ENCODE measurements at places on chromosomes 6 and 20.

- no peak for DNase-seq
Measured at GRCh38 chr20:64152906-64153305, 11.3 kb upstream of the MYT1 start.

DNA sequence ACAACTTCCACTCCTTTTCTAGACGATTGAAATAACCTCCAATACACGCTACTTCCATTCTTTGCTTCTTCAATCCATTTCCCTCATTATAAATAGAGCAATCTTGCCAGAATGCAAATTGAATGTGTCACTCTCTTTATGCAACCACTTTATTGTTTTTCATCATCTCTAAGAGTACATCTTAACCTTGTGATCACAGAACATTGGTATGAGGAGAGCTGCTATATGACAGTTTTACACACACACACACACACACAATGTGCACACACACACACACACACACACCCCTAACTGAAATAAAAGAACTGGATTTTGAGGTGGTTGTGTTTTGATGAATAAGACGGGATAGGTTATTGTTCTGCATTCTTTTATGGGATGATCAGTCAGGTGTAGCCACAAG, 187.0 kb downstream of the HDGFL1 start:
- DNase-seq: no peak

DNA sequence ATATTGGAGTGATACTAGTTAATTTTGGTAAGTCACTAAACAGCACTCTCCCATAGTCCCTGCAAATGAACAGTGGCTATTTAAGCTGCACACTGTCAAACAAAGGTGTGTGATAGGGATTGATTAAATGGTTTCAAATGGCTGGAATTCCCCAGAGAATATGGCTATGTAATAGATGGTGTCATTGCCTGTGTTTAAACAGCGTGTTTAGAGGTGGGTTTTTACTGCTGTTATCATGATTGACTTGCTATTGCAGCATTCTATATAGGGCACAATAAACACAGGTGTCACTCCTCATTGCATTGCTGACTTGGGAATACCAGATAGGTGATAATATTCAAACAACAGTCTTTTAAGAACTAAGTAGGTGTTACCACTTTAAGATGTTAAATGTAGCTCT, 171.7 kb upstream of the MAN1A1 start:
- DNase-seq: no peak

- no peak for DNase-seq
Measured at GRCh38 chr6:135906542-135906941, 55.0 kb downstream of the PDE7B start.

- DNase-seq: no peak
Measured at GRCh38 chr6:24968783-24969182, 33.0 kb upstream of the RIPOR2 start.

DNA sequence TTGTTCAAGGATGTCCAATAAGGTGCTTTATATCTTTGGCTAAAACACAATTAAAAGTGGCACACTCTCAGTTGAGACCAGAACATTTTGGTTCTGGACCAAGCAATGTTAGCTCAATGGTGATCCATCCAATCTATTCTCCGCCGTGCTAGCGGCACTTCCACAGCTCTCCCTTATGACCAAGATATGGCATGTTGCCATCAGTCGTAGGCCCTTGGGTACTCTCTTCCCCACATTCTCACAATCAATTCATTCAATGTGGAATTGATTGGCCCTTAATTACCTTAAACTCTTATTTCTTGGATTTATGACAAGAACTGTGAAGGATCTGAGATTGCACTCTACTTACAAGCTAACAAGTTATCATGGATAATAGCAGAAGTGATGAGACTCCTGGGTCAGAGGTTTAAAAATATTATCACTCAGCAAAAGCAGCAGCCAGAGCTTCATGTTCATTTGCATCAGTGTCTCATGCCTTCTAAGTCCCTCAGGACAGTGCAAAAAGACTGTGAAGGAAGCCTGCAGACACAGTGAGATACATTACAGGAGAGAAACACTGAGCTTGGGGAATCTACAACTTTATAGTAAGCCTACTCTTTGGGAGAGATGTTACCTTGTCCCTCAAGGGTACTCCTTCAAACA, 80.0 kb upstream of the ARG1 start:
- DNase-seq: no peak

GRCh38 chr20:33791959-33792597, 19.1 kb upstream of the CHMP4B start:
- no peak for DNase-seq

DNA sequence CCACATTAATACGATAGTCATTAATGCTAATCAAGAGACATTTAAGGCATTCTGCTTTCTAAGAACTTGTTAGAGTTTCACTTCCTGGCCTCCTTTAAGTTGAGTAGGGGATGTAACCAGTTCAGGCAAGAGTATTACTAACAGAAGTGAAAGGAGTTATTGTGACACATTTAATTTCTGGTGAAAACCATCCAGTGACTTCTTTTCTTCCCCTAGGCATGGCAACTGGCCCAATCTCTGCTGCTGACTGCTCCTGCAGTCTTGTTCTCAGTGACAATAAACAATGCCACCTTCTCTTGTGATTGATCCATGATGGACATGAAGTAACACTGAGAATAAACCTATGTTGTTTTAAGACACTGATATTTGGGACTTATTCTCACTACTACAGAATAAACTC, 130.9 kb upstream of the DEFB112 start:
- DNase-seq: no peak

GRCh38 chr6:6505111-6505510, 83.4 kb upstream of the LY86 start:
- no peak for DNase-seq

DNA sequence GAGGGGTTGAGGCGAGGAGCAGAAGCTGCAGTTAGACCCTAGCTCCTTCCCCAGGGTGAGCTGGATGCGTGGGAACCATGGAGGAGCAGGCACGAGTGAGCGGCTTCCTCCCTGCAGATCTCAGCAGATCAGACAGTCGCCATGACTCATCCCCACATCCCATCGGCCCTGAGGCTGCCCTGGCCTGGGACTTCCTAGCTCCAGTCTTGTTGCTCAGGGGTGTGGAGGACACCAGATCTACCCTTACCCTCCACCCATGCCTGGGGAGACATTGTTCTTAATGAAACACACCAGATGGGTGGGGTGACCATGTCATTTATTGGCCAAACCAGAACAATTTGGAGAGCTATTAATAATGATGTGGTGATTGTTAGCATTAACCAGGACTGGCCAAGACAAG, 36.3 kb upstream of the TGM2 start:
- DNase-seq: no peak

DNA sequence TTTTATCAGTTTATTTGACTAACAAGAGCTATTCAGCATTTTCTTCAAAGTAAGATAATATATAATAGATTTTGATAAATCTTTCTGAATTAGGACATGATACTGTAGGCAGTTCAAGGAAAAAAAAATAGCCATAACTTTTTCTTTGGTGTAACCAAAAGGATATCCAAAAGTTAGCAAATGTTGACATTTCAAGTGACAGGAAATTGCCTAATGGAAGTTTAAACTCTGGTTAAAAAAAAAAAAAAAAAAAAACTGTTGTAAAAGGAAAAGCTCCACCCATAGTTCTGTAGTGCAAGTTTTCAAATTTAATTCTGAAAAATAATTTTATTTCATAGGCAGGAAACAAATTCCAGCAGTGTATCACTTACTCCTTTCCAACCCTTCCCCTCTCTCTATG, 18.8 kb downstream of the HEBP2 start:
- no peak for DNase-seq

GRCh38 chr6:88179692-88180091, 13.5 kb upstream of the CNR1 start:
- no peak for DNase-seq

- DNase-seq: no peak
Measured at GRCh38 chr6:156167016-156167624, 610.1 kb upstream of the ARID1B start.

DNA sequence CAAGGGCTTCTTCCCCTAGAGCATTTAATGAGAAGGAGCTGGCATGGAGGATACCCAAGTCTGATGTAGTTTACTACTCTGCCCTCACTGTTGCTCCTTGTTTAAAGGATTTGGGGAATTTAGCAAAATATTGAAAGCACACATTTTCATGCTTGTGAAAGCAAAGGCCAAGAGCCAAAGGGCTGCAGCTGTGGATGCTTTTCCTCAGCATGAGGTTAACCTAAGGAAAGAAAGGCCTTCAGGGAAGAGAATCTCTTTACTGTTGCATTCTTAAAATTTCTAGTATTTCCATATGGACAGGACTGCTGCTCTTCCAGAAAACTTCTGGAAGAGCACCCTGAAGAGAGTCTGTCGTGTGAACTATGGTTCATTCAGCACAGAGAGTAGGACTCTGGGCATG, 45.9 kb upstream of the SASH1 start:
- DNase-seq: no peak

- DNase-seq: no peak
Measured at GRCh38 chr6:56862415-56863175, 92.3 kb upstream of the BEND6 start.

GRCh38 chr20:62958388-62959100, 6.0 kb downstream of the SLC17A9 start:
- DNase-seq: no peak

GRCh38 chr6:111724039-111724438, 118.4 kb upstream of the TRAF3IP2 start:
- DNase-seq: no peak
